Fibroblast of lung (primary cell): ENCODE measurements at places on chromosomes 5 and 9. TPM values are rescaled to one million over a fixed set of nuclear protein-coding genes. Genes with fewer than 3 reads are reported as not detected.

Gene SPATA31A6
- total RNA-seq: not detected in 2 replicates

Gene C9orf153
- 0.17 and 0.51 TPM in 2 replicates for total RNA-seq

Gene HSD17B4
- total RNA-seq: 201 and 340 TPM in 2 replicates

Gene GABRP
- total RNA-seq: not detected in 2 replicates

Gene CCDC192
- total RNA-seq: not detected in 2 replicates

Gene PTPDC1
- 5.9 and 7.6 TPM in 2 replicates for total RNA-seq

Gene NFX1
- total RNA-seq: 21.3 and 30.2 TPM in 2 replicates

Gene CDKN2B
- total RNA-seq: 29.0 and 44.9 TPM in 2 replicates

Gene SPEF2
- 5.9 and 6.9 TPM in 2 replicates for total RNA-seq

Gene CDC20B
- under 0.01 TPM in 1 of 2 replicates, not detected in the other for total RNA-seq

Gene C9orf50
- 0.17 and 0.26 TPM in 2 replicates for total RNA-seq

Gene TAF11L5
- not detected in 2 replicates for total RNA-seq

Gene PPP3R2
- not detected in 2 replicates for total RNA-seq

Gene IRX1
- total RNA-seq: not detected in 2 replicates

Gene PIP5K1B
- total RNA-seq: under 0.01 TPM in 2 replicates

Gene ANKRD31
- total RNA-seq: 0.26 and 0.33 TPM in 2 replicates

Gene EHMT1
- total RNA-seq: 34.4 and 48.6 TPM in 2 replicates

Gene FCN1
- total RNA-seq: not detected in 2 replicates

Gene OR1J2
- 0.26 and 0.33 TPM in 2 replicates for total RNA-seq

Gene PITX1
- 1.8 and 3.1 TPM in 2 replicates for total RNA-seq

Gene DMRTA1
- total RNA-seq: 0.26 and 0.83 TPM in 2 replicates

Gene GALNT12
- total RNA-seq: 18.2 and 27.2 TPM in 2 replicates

Gene HTR1A
- not detected in 2 replicates for total RNA-seq

Gene GNAQ
- 25.9 and 30.4 TPM in 2 replicates for total RNA-seq

Gene HAND1
- not detected in 2 replicates for total RNA-seq

Gene PCDHA12
- total RNA-seq: 0.26 and 0.50 TPM in 2 replicates

Gene CYSRT1
- total RNA-seq: 0.51 and 0.66 TPM in 2 replicates
